HFFc6 (cell line): ENCODE measurements at places on chromosomes 5 and 9. TPM values are rescaled to one million over a fixed set of nuclear protein-coding genes. Genes with fewer than 3 reads are reported as not detected.

DNA sequence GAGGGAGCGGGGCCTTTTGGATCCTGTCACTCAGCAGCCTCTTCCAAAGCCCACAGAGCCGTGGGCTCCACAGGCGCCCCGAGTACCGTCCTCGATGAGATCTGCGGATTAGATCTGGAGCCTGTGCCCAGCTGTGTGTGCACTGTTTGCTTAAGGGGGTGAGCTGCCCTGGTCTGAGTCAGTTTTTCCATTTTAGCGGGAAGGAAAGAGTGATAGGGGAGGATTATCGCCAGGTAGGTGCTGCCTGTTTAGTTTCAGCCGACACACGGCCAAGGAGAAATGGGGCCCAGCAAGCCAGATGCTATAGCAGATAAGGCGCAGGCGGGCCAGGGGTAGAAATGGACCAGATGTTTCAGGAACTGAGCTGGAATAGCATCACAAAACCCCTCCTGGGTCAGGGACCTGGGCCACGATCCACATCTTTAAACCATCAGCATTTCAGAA lies 18.1 kb downstream of the COL5A1 start:
- DNase-seq: no peak

DNA sequence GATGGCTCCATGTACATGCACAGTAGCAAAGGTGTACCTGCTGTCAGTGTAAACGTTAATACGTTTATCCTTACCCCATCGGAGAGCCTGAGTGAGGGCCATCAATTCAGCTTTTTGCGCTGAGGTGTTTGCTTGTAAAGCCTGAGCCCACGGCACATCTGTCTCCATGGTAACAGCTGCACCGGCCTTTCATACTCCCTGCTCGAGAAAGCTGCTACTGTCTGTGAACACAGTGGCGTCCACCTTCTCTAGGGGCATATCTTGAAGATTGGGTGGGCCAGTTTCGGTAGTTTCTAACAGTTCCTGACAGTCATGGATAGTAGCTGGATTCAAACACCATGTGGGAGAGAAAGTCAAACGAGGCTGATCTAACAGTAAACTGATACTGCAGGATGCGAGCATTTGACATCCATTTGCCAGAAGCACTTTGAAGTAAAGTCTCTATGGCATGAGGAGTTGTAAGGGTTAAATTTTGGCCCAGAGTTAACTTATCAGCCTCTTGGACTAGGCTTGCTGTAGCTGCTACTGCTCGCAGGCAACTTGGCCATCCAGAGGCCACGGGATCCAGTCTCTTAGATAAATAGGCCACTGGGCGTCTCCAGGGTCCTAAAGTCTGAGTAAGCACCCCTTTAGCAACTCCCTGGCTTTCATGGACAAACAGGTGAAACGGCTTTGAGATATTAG lies 21.0 kb upstream of the RHOBTB3 start:
- DNase-seq: no peak

DNA sequence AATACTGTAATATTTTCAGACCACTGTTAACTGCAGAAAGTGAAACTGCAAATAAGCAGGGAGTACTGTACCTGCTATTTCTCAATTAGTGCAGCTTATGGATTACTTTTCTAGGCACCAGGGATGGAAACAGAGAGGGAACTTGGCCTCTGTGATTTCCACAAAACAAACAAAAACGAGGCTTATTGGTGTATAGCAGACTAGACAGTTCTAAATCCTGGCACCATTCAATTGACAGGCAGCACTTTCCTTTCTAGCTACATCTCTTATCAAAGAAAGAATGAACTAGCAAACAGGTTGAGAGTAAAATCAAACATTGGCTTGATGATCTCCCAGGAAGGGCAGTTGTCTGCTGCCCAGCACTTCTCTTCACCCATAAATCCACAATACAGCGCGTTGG lies 16.0 kb upstream of the IL33 start:
- DNase-seq: no peak

DNA sequence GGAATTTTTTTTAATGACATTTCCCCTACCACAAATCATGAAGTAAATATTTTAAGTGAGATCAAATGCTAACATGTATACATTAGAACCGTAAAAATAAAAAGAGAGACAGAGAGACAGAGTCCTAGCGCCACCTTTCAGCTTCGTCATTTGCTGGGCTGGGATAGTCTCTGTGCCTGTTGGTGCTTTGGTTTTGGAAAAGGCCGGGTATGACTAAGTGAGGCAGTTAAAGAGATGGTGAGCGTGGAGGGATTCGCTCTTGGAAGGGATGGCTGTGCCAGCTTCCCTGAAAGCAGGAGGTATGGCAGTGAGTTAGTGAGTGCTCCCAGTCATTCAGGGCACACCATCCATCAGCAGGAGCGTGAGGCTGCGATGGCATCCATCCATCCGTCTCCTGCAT lies 729.6 kb upstream of the WWC1 start:
- no peak for DNase-seq

DNA sequence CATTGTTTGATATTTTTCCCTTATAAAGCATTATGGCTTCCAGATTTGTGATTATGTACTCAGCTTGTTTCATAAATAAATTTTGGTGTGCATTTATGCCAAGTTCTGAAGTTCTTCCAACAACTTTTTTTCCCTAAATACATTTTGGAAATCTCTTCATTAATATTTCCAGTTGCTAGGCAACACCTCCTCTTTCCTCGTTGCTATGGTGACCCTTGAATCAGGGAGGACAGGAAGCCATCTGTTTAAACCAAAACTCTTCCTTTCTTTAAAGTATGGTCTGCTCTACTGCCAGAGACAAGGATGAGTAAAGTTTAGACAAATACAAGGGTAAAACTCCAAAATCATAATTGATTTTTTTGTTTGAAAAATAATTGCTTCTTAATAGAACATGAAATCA lies 779.3 kb downstream of the CDH9 start:
- no peak for DNase-seq

DNA sequence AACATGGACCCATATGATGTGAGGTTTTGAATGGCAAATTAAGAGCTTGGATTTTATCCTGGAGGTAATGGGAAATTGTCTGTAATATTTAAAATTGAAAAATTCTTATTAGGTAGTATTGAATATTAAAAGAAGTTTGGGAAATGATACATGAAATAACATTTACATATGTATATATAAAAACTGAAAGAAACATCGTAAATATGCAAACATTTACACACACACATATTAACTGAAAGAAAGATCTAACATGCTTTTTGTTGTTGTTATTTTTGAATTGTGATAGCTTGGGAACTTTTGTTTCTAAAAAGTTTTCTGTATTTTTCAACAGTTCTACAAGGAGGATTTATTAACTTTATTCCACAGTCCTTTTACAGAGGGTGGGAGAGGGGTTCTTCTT lies 82.8 kb upstream of the ITGA2 start:
- DNase-seq: no peak

DNA sequence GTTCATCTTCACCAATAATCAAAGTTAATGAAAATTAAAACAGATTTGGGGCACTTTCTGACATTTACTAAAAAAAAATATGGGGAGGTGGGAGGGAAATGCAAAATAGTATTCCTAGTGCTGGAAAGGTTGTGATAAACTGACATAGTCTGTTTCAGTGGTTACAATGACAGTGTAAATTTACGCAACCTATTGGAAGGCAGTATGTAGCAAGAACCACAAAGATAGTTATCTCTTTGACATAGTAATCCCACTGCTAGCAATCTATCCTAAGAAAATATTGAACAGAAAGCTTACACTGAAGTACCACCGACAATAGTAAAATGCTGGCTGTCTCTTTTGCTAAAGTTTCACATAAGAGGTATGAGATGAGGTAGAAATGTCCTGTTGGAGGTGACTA lies 15.1 kb upstream of the EPB41L4B start:
- no peak for DNase-seq

DNA sequence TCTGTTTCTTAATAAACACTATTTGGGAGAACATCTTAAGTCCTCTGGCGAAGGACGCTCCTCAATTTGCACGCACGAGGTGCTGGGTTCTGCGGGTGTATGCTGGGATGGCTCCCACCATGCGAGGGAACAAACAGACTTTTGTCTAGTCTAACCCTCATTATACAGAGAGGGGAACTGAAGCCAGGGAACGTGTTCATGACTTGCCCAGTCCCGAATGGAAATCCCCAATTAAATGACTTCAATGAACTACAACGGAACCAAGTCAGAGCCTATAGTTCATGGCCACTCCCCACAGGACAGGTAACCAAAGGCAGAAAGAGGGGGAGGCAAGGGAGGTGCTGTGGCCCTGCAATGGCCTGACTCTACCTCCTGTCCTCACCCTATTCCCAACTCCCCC lies 9.3 kb downstream of the TLE1 start:
- DNase-seq: no peak

- DNase-seq: peak; percentile 15
Measured at GRCh38 chr5:153658149-153658548, 167.7 kb downstream of the GRIA1 start.

DNA sequence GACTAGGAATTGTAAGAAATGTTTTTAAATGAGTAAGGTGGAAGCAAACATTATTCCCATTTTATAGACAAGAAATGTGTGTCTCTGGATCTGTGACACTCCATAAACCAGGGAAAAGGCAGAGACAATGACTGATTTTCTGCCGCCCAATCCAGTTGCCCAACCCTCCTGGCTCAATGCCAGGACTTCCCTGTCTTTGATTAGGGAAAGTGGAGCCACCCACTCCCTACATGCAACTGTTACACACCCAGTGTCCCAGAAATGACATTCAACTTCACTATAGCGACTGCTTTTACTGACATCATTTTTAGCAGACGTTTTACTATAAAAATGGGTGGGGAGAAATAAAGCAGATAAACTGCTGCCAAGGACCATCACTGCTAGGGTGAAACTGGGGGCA lies 79.7 kb downstream of the THBS4 start:
- no peak for DNase-seq

DNA sequence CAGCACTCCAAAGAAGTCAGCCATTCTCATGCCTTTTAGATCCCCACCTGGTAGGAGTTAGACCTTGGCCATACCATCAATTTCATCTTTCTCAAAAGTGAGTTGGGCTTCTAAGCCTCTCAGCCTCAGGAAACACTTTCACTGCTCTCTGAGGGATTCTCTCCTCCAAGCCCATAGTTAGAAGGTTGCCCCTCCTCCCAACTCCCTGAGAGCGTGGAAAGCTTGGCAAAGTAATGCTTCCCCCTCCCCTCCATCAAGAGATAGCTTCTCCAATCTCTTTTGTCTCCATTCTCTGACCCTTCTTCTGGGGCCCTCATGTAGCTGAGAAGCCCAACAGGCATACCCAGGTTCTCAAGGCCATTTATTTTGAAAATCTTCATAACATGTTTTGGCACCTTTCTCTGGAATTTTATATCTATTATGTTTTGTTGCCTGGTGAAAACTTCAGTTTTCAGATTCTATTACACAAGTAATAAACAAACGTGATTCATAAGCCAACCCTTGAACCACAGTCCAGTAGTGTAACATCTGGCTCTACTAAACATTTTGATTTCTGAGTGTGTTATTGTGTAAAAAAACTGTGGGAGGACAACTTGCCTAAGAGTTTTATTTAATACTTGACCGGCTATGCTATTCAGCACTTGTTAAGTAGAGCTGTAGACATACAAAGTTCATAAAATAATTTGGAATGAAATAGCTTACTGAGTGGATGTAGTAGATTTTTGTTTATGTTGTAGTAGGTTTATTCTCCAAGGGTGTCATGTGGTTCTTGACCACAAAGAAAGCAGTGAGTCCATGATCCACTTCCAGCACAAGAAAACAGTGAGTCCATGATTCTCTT lies 17.1 kb downstream of the LVRN start:
- DNase-seq: peak; percentile 65

- no peak for DNase-seq
Measured at GRCh38 chr5:127957701-127958239, 125.8 kb upstream of the SLC12A2 start.

GRCh38 chr9:109017061-109017460 lies 3.8 kb upstream of the CTNNAL1 start:
- DNase-seq: no peak

- no peak for DNase-seq
Measured at GRCh38 chr5:67073045-67073680, 123.4 kb downstream of the CD180 start.

DNA sequence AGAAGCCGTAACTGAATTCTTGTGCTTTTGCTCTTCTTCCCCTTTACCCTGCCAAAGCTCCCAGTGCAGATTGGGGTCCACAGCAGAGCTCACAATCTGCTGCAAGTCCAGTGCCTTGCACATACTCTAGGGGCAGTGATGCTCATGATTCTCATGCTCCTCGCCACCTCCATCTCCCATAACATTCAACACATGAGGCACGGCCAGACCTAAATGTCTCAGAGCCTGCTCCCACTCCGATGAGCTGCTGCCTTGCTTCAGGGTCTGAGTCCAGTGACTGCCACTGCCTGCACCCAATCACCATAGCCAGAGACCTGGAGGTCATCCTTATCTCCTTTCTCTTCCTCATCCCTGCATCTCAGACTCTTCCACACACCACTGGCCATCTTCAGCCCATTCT lies 10.5 kb downstream of the CSF1R start:
- no peak for DNase-seq

- DNase-seq: peak; percentile 61
Measured at GRCh38 chr9:92140074-92140753, 25.0 kb upstream of the SPTLC1 start.

DNA sequence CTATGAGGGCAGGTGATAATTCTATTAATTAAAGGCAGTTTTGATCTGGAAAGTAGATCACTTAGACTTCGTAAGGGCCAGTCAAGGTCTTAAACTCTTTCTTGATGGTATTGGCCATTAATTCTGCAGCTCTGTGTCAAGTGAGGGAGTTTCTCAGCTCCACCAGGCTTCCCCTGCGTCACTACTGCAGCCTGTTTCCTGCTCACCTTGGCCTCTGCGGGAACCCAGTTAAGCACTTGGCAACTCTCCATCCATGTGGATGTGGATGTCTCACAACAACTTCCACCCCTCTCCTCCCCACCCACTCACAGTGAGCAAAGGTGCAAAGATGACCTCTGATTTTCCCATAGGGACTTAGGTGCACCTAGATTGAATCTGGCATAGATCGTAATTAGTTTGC lies 191.6 kb downstream of the PLK2 start:
- DNase-seq: no peak

GRCh38 chr5:165495829-165496380 lies 1990.5 kb downstream of the MAT2B start:
- DNase-seq: no peak

GRCh38 chr5:106121972-106122605 lies 1548.6 kb downstream of the EFNA5 start:
- no peak for DNase-seq

DNA sequence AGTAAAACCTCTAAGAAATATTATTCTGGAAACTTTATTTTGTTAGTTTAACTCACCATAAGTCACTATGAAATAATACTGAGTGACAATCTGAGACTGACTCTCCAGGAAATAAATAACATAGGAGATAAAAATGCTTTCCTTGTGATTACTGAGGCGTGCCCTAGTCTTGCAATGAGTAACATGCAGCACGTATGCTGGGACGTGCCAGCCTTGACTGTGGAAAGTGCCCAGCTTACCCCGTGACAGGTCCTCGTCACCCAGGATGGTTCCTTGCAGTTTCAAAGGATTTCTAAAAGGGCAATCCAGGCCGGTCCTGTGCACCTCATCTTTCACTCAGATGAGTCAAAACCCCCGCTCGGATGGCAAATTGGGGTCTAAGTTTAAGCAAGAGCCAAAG lies 720.8 kb upstream of the ADAMTS16 start:
- no peak for DNase-seq

Gene SLC1A1
- 0.68 to 1.7 TPM (median 1.4 TPM) in 3 replicates for total RNA-seq

Gene ZNF366
- not detected in 3 replicates for total RNA-seq

Gene CCNO
- 0.12 to 0.15 TPM in 2 of 3 replicates, not detected in the other for total RNA-seq

Gene SH2D3C
- total RNA-seq: not detected in 3 replicates

Gene TRMO
- total RNA-seq: 8.7 to 9.5 TPM (median 8.8 TPM) in 3 replicates

Gene FGF18
- total RNA-seq: 0.16 TPM in 1 of 3 replicates, not detected in the others

Gene EMB
- total RNA-seq: not detected in 2 replicates

Gene APC
- total RNA-seq: 51.9 and 59.7 TPM in 2 replicates
